Brain (organoid and tissue), 16 donors: ENCODE measurements at places on chromosomes 16 and 17.

DNA sequence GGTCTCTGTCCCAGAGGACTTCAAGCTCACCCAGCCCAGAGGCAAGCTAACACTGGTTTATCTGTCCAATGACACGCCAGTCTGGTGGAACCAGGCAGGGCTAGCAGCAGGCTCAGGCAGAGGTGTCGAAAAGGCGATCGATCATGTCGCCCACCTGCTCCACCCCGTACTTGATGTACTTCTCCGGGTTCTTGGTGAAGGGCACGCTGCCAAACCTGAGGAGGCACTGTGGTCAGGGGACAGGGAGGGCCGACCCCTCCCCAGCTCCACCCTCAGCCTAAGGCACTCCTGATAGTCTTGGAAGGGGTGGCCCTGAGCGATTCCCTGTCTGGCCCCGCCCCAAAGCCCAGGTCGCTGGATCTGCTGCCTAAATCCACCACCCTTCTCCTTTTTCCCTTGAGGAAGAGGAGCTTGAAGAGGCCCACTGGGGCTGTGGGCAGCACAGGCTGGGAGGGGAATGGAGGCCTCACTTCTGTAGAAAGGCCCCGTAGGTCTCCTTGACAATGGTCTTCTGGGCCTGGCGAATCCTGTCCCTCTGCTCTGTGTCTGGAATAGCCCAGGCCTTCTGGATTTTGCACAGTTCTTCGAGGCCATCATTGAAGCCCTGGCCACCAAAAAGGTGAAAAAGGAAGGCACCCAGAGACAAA lies 4.7 kb downstream of the ZACN start:
- DNase-seq: no peak

- DNase-seq: no peak
Measured at GRCh38 chr17:12528036-12528435, 137.7 kb upstream of the MYOCD start.

- no peak for DNase-seq
Measured at GRCh38 chr17:44390250-44390870, 911 bp upstream of the ITGA2B start.

DNA sequence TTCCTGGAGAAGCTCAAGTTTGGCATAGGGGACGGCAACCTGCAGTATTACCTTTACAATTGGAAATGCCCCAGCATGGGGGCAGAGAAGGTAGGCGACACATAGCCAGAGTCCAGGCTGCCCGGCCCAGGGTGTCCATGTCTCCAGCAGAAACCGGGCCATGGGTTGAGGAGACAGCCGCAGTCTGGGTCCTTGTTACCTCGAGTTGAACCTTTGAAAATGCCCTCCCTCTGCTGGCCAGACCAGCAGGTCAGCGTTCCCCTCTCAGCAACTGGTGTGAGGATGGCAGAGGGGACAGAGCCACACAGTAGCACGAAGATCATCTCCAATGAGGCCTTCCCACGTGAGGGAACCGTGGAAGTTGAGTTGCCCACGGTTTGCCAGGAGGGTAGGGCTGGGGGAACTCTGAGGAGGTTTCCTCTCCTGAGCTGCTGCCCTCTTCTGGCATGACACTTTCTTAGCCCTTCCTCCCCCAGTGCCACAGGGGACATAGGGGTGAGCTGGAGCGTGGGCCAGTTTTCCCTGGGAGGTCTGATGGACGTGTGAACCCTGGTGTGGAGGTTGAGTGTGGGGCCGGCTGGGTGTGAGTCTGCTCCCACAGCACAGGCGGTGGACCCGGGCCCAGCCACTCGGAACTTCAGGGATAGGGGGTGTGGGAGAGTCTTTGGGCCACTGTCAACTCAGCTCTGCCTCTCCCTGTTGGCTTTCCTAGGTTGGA lies 27.2 kb downstream of the PLCD3 start:
- no peak for DNase-seq

DNA sequence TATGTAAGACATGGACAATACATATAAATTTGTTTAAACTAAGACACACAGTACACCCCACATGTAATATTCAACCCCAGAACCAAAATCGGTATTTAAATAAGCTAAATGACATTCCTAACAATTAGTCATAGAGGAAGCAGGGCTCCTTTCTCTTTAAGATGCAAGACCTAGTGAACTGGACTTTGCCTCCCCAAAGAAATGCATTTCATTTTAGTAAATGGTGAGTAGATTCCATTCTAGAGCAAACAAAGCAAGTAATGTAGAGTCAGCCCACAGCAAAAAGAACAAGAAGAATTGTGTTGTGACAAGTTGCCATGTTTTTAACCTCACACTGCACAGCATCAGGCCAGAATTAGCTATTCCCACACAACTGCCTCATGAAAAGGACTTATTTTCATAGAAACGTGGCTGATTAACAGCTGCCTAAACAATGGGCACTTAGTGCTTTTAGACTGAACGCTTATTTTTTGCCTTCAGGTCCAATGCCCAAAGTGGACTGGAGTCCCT lies 14.4 kb downstream of the DNAJC7 start:
- no peak for DNase-seq

DNA sequence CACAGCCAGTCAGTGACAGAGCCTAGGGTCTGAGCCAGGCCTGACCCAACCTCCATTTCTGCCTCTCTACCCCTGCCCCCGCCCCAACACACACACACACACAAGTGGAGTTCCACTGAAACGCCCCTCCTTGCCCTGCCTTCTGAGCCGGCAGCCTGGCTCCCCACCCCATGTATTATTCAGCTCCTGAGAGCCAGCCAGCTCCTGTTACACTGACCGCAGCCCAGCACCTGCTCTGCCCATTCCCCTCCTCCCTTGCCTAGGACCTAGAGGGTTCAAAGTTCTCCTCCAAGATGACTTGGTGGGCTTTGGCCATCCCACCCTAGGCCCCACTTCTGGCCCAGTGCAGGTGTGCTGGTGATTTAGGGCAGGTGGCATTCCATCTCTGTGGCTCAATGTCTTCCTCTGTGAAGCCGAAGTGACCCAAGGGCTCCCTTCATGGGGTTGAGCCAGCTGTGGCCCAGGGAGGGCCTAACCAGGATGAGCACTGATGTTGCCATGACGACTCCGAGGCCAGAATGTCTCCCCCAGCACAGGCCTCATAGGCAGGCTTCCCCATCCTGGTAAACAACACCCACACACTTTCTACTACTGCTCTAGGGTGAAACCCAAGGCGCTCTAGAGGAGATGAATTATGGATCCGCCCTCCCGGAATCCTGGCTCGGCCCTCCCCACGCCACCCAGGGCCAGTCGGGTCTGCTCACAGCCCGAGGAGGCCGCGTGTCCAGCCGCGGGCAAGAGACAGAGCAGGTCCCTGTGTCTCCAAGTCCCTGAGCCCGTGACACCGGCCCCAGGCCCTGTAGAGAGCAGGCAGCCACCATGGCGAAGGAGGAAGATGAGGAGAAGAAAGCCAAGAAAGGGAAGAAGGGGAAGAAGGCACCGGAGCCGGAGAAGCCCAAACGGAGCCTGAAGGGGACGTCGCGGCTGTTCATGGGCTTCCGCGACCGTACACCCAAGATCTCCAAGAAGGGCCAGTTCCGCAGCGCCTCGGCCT lies 9.7 kb downstream of the MYO15A start:
- no peak for DNase-seq

- DNase-seq: no peak
Measured at GRCh38 chr16:30533748-30534367, 800 bp downstream of the ZNF747 start.

DNA sequence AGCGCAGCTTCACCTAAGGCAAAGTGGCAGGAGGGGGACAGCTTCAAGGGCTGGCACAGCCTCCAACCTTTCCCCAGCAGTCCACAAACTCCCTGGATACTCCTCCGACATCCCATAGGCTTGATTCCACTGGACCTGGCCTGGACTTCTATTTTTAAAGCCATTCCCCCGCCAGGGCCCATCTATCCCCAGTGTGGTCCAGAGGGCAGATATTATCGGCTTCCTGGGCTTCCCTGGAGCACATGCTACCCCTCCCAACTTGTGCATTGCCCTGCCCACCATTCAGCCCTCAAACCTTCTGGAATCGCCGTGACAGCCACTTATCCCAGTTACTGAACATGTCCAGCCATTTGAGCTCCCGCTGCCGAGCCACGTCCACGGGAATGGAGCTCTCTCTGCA lies 5.1 kb downstream of the TBC1D10B start:
- no peak for DNase-seq

DNA sequence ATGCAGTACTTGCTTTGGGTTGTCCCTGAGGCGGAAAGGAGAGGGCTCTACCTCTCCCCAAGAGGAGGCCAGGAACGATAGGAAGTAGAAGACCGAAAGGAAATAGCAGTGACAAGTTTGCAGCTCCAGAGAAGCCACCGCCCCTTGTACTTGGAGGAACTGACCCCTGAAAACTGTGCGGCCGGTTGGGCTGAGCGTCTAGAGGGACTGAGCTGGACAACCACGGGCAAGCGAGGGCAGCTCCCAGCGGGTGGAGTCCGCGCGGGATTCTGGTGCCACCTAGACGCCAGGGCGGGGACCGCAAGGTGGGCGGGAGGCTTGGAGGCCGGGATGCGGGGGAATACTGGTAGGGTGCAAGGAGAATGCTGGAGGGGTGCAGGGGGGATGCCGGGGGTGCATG lies 1.3 kb upstream of the SLC6A4 start:
- DNase-seq: no peak

GRCh38 chr17:17556671-17557070 lies 34.8 kb downstream of the PEMT start:
- peak; percentile 82 for DNase-seq

- no peak for DNase-seq
Measured at GRCh38 chr17:46741122-46741730, 77.3 kb downstream of the WNT3 start.

DNA sequence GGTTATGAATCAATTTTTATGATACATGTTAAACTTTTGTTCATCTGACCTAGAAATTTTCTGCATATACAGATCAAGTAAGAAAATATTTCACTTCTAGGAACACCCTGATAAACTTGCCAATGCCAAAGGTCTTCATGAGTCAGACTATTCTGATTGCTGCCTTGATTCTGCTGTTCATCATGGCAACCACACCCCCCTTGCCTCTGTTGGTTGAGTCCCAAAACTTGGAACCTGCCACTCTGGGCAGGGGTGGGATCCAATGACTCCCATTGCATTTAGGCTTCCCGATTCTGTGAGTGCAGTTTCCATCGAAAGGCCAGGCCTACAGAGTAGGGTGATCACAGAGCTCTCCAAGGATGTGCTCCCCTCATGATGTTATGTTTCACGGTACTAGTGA lies 15.8 kb upstream of the TENT4B start:
- DNase-seq: no peak

DNA sequence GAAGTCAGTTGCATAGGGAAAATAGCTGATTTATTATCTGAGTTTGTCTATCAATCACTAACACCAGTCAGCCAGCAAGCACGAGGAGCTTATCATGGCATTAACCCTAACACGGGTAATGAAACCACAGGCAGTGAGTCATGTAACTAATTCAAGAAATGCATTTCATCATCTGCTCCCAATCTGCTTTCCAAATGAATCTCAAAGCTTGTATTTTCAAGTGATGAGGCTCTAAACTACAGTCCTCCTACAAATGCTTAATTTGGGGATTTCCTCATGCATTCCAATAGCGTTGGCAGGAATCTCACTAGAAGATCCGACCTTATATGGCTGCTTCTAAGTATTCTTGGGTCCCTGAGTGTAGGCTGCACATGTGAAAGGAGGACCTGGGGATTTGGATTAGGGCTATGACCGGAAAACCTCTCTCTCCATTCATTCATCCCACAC lies 118.4 kb upstream of the HSBP1 start:
- no peak for DNase-seq

DNA sequence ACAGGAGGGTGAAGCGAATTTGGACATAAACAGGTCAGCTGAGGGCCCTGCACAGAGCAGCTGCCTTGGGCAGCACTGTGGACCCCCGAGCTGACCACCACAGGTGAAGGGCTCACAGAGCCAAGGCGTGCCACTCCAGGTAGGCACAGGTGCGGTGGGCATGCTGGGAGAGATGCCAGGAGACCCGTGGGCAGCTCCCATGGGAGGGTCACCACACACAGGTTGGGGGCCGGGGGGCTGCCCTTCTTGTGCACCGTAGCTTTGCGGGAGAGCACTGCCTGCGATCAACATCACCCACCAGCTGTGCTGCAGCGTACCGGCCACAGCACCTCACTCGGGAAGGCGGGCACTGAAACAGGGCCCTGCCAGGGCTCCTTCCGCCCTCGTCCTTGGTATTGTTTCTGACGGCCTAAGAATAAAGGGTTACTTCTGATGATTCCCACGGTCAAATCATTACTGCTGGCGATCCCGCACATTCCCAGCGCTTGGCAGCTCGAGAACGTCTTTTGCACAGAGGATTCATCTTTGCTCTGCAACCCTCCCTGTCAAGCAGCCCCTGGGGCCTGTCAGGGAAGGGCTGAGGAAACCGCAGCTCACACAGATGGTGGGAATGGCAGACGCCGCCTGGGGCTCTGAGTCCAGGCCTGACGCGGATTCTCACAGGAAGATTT lies 181.7 kb downstream of the BANP start:
- no peak for DNase-seq

DNA sequence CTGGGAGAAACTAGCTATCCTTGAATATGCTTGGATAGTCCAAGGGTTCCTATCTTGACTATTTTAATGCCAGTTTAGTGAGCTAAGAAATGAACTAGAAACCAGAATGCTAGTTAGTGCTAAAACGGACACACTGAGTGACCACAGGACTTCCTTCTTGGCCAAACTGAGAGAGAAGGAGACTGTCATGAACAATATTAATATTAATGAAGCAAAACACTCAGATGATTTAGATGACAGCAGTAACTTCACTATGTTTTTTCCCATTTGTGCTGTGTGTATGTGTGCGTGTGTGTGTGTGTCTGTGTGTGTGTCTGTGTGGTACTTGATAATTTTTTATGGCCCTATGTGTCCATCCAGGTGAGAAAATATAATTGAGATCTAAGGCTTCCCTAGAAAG lies 2.2 kb upstream of the ATXN1L start:
- no peak for DNase-seq

DNA sequence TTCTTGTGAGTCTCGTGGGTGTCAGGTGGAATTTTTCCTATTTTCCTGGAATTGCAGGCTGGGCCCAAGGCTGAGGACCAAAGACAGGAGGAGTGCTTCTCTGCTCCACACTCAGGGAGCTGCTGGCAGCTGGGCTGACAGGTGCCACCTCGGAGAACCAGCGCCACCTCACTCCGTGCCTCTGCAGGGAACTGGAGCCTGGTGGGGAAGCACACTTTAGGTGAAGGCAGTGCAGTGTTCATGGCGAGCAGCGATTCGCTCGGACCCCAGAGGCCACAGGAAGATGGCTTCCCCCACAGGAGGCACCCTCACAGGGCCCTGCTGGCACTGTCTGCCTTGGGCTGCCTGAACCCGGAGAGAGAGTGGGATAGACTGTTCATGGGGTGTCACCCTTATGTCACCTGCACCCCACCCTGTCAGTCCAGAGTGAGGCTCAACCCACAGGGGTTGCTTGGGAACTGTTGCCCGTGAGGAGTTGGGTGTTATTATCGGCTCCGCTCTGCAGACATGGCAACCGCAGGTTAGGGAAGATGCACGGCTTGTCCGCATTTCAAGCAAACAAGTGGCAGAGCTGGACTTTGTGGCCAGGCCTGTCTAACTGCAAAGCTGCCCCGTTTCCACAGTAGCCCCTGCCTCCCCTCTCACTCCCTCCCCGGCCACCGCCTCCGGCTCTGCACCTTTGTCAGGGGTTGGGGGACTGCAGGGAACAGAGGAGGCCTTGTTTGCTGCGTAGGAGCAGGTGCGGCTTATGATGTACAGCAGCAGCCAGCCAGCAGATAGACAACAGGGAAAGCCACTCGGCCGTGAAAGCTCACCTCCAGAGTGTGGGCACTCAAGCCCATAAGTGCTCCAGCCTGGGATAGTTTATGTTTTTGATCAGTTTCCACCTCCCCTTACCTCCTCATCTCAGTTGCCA lies 15.5 kb downstream of the TBC1D24 start:
- DNase-seq: no peak

GRCh38 chr16:2005646-2006045 lies 4.0 kb downstream of the ZNF598 start:
- no peak for DNase-seq

GRCh38 chr17:19024101-19025078 lies 19.8 kb upstream of the FAM83G start:
- no peak for DNase-seq
